Stimulated activated CD8-positive, alpha-beta memory T cell treated with anti-CD3 and anti-CD28 coated beads, Interleukin-7, amount 100 ng/mL, for 24 hours (primary cell): ENCODE measurements at places on chromosomes 5 and 9.

GRCh38 chr9:134846187-134846586, 34.4 kb upstream of the FCN2 start:
- no peak for DNase-seq

GRCh38 chr9:136552117-136552703, 6.4 kb upstream of the NOTCH1 start:
- no peak for DNase-seq

DNA sequence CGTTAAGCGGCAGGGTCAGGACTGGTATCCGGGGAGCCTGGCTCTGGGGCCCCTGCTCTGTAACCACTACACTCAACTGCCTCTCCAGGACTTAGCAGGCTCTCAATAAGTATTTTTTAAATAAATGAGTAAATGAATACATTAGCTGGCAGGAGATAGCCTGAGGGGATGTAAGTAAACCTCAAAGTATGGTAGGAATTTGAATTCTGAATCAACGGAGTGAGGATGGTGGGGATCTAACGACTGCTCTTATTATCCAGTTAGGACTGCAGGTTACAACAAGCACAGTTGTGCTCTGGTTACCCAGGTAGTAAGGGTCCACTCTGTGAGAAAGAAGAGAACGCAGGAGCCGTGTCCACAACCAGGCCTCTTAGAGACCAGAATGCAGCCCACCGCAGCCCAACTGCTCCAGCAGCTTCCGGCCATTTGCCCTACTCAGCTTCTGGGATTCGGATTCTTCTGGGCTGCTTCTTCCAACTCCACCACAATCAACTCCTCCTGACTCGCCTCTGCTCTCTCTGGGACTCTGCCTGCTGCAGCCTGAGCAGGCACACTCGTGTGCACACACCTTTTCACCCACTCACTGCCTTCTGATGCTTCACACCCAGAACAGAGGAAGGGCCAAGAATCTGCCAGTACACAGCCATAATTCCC, 52.6 kb downstream of the MED27 start:
- DNase-seq: no peak

GRCh38 chr5:141560725-141561483, 57.9 kb downstream of the DIAPH1 start:
- no peak for DNase-seq

DNA sequence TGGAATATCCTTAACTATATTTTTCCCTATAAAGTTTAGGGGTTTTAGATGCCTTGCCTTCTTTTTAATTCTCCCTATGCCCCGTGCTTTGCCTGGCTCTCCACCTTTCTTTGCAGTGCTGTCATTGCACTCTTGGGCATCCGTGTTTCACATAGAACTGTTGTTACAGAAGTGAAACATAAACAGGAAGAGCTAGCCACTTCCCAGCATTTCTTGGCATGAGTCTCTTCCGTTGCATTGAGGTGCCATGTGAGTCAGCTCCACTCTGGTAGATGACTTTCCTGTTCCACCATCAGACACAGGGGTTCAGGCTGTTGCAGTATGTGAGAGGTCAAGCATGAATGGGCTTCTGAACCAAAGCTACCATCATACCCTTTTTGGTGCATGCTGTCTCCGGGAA, 73.4 kb downstream of the ANGPTL2 start:
- DNase-seq: no peak

DNA sequence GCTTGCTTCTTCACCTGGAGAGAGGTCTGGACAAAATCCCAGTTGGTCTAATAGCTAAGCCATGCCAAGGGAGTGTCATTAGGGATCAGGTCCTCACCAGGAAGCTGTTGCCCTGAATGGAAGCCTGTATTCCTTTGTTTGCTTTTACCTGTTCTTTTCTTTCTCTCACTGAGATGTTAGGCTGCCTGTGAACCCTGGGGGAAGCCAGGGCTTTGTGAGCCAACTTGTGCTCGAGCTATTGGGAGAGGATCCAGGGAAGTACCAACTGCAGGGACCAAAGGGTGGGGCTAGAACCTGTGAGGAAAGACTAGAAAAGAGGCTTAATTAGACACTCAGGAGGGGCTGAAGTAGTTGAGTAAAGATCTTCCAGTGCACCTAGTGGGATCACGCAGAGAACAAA, 451.2 kb upstream of the TLE4 start:
- DNase-seq: no peak

- DNase-seq: peak; percentile 11
Measured at GRCh38 chr5:151745071-151745705, 13.2 kb downstream of the ATOX1 start.
